ENCODE measurements at places on chromosomes 13 and 19.

DNA sequence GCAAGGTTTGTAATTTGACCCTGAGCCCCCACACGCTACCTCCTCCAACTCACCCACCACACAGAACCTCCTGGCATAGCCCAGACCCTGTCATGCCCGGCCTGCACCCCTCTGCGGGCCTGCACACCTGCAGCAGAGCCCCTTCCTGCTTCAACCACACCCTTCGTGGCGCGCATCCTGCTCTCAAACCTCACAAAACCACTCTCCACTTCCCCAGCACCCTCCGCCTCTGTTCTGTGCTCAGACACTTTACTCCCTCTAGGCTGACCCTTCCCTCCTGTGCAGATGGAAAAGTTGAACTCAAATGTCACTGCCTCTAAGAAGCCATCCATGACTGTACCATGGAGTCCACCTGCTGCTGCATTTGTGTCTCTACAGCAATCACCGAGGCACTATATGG, 28.5 kb downstream of the FAAP24 start:
- DNase-seq = no peak

GRCh38 chr19:34308381-34309367, 54.3 kb downstream of the GARRE1 start:
- DNase-seq = no peak

- no peak for DNase-seq
Measured at GRCh38 chr13:106381091-106381490, 154.4 kb downstream of the EFNB2 start.

GRCh38 chr19:37905946-37906868, at the start of gene WDR87:
Gene WDR87 (minus strand): TSS chr19:37906594. CDS start chr19:37898239, 8,355 bp downstream.
- no peak for DNase-seq

GRCh38 chr19:57620673-57621348, 6.8 kb downstream of the ZNF134 start:
- no peak for DNase-seq

DNA sequence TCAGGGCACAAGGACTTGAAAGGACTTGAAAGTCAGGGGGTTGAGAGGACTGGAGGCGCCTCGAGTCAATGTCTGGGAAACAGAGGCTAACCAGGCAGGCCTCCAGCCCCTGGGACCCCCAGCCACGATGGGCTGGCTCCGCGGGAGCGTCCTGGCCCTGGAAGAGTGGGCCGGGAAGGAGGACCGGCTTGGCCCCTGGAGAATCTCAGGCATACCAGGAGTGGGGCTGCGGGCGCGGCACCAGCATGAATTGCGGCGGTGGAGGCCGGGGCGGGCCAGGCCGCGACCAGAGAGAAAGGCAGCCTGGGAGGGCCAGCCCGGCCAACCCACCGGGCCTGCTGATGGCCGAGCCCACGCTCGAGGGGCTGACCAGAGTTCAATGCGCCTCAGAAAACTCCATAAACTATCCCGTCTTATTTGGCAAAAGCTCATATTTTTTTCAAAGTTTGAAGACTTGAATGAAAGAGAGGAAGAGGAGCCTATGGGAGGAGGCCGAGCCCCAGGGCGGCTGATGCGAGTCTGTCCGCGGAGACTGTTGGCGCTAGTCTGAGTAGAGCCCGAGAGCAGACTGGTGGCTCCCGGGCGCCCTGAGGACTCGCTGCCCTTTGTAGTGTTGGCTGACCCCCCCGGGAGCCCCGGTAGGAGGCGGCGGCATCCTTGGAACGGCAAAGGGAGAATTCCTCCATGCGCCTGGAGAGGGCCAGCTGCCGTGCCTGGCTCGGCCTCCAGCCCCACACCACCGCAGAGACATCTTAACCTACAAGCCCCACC, 68.0 kb downstream of the MLLT1 start:
- no peak for DNase-seq
